ENCODE measurements at places on chromosomes 13 and 19.

DNA sequence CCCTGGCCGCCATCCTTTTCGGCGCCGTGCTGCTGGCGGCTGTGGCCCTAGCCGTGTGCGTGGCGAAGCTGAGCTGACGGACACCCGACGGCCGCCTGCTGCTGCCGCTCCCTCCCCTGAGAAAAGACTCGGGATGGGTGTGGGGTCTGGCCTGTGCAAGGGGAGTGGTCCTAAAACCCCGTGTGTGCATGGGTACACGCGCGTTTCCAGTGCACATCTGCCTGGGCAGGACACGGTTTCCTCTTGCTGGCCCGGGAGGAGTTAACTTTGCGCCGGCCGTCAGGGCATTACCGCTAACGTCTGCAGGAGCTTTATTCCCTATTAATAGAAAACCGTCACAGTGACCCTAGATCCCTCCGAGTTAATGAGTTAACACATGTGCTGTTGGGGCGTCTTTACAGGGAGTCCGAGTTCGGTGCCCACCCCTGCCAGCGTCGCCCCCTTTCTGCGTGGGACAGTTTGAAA is 1.3 kb downstream of the RGS9BP start:
- no peak for DNase-seq

- DNase-seq, result no peak
These were observed 783.7 kb downstream of the PCDH9 start for GRCh38 chr13:66446413-66446812.

- DNase-seq, result no peak
These were observed 2832.9 kb upstream of the PCDH20 start for GRCh38 chr13:64248371-64249065.

- DNase-seq, result no peak
These were observed 1460.3 kb downstream of the UQCRFS1 start for GRCh38 chr19:27752530-27753184.

GRCh38 chr13:112688560-112689302 is 1.1 kb upstream of the ATP11A start:
- DNase-seq, result peak; percentile 56

Measured in muscle of leg (tissue), 16 donors.